ENCODE measurements at places on chromosomes 12 and 14.

GRCh38 chr12:92943482-92944250, 14.6 kb upstream of the EEA1 start:
- no peak for DNase-seq

DNA sequence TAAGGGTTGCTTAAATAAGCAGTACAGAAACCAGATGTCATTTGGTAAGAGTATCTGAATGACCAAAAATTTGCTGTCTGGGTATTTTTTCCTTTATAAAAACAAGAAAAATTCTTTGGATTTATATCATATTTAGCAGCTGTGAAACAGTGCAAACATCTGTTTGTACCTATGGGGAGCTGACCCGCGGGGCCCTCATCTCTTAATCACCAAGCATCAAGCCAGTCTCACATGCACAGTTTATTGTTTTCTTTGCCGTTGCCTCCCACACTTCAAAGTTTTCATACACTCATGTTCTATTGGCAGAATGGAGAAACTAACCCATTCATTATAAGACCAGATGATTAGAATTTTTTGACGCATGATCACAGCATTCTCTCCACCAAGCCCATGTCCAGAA, 142.2 kb downstream of the BMP4 start:
- no peak for DNase-seq

GRCh38 chr12:118059341-118060191, 1.4 kb downstream of the WSB2 start:
- peak; percentile 9 for DNase-seq

- no peak for DNase-seq
Observed at GRCh38 chr12:126974779-126975178, 1292.2 kb upstream of the TMEM132C start.

GRCh38 chr14:33979613-33980276, 28.9 kb upstream of the EGLN3 start:
- no peak for DNase-seq

DNA sequence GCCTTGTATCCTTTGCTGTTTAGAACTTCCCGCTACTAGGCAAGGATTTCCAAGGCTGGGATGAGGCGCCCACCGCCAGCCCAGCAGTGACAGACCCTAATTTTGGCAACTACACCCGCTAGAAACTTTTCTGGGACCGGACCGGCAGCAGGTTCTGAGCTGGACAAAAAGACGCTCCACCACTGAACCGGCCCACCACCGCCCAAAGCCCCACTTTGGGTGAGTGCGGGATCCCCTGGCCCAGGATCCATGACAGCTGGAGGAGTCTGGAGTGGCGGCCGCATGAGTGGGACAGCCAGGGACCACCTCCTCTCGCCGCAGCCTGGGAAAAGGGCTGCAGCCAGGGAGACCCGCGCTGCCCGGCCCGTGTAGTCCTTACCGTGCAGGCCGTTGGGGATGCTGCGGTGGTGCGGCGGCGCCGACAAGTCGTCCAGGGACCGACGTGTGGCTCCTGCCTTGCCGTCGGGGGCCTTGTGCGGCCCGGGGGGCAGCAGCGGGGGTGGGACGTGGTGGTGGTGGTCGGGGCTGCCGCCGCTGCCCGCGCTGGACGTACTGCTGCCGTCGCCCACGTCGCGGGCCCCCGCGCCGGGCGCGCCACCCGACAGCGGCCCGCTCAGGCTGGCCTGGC, 1.1 kb downstream of the CCDC85C start:
- DNase-seq, result no peak

- DNase-seq, result no peak
Observed at GRCh38 chr12:89464974-89465592, 59.5 kb downstream of the GALNT4 start.

GRCh38 chr12:61862986-61863385, 397.2 kb upstream of the USP15 start:
- no peak for DNase-seq
